DMS 273 treated with DMSO at 0.1 percent for 48 hours (cell line): ENCODE measurements at places on chromosomes 4 and X.
A peak's percentile ranks its signal among the peaks of the same experiment; 100 is the strongest.

- DNase-seq, result no peak
Measured at GRCh38 chr4:33071535-33071934, 2351.4 kb downstream of the PCDH7 start.

- DNase-seq, result no peak
Measured at GRCh38 chr4:55363691-55364351, 17.8 kb downstream of the SRD5A3 start.

DNA sequence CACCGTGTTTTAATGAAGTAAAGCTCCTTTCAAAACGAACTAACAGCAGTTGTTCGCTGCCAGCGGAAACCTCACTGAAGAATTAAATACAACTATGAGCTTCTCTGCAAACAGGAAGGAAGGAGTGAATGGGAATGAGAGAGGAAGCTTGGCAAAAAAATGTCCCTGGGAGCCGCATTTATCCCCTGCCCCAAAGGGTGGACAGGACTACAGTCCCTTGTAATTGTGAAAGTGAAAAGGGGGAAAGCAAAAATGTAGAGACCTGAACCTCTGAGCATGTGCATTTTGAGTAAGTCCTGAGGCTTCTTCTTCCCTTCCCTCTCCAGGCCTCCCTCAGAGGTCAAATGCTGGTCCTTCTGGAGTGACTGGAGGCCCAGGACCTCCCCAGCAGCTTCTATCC is 53.8 kb upstream of the BMP2K start:
- DNase-seq, result no peak

DNA sequence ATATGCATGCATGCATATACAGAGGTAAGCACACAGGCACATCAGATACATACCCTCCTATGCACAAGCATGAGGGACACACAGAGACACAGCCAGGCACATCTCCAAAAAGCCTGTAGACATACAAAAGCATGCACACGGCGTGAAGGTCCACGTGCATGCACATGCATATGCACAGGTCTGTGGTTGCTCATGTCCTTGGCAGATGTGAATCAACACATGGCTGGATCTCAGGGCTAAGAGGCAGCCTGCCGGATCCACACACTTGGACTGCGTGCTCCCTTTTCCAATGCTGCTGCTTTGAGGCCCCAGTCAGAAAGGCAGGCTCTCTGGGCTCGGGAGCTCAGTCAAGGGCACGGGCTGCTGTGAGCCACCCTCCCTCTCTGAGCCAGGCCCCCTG is 3.6 kb downstream of the STARD8 start:
- no peak for DNase-seq

DNA sequence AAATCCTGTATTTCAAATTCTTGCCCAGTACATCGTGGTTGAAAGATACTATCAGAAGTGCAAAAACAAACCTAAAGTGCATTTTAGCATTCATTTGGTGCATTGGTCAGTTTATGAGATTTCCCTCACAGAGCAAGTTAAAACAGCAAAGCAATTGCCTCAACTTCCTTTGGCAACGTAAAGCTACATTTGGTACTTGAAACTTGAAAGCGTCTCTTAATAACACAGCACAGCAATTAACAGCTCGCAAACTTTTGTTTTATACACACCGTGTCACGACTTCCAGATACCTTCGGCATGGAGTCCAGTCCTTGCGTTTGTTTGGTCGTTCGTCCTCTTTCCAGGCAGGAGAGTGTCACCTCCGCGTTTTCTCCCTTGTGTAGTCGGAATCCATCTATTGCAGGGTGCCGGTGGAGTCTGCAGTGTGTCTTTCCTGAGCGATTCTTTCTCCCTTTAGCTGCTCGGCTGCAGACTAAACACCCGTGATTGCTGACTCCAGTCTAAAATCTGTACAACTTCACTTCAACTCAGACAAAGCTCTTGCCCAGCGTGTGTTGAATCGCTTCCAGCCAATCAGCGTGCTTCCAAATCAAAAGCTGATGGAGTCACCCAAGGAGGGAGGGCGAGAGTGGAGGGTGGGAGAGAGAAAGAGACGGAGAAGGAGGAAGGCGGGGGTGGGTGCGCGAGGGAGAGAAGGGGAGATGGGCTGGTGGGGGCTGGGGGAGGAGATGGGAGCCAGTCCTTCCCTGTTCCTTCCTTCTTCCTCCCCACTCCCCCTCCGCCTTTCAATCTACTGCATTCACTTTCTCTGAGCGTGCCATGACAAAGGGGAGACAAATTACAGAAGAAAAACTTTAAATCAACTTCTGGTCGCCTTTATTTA is at the start of gene PCDH18:
Gene PCDH18, minus strand, starts transcription at position 509 of the 883 bp plus-strand sequence. Its CDS starts 406 bp downstream, at position 103.
- DNase-seq, result peak; percentile 53

- DNase-seq, result no peak
Measured at GRCh38 chr4:156419080-156419685, 465.5 kb upstream of the CTSO start.

GRCh38 chr4:177225605-177226004 is 84.1 kb upstream of the NEIL3 start:
- DNase-seq, result no peak

- no peak for DNase-seq
Measured at GRCh38 chr4:127624173-127624572, 8.6 kb upstream of the INTU start.

- no peak for DNase-seq
Measured at GRCh38 chr4:157741642-157742041, 431.2 kb downstream of the GASK1B start.

- no peak for DNase-seq
Measured at GRCh38 chr4:45062935-45063545, 336.7 kb upstream of the GNPDA2 start.

GRCh38 chrX:150567645-150568319 is 639 bp upstream of the MTM1 start:
- no peak for DNase-seq

GRCh38 chr4:82588771-82589270 is 27.0 kb upstream of the TMEM150C start:
- no peak for DNase-seq

- DNase-seq, result no peak
Measured at GRCh38 chr4:139736661-139737060, 71.0 kb downstream of the MGST2 start.

- DNase-seq, result no peak
Measured at GRCh38 chr4:4406455-4407298, 19.8 kb downstream of the NSG1 start.

GRCh38 chr4:178696515-178696914 is 1254.3 kb upstream of the AGA start:
- DNase-seq, result no peak

DNA sequence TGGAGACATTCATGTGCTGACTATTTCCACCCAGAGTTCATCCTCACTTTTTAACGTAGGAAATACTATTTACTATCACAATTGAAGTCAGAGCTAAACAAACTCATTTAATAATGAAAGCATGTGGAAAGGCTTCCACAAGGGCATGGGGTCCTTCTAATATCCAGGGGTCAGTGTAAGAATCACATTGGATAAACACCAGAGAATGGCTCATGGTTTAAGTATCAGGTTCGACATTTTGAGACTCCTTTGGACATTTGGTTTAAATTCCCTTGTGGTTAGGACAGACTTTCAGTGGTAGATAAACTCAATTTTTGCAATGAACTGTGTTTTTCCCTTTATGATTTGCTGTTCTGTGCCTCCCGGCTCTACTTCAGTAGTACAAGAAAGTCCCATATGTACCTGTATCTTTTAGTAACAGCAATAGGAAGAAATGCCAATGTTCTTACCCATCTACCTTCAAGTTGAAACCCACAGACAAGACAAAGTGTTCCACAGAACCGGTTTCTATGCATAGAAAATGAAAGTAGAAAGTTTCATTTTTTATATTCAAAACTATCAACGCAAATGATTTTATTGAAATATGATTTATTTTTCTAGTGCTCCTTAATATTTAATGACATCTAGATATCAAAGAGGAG is 589.0 kb upstream of the FAM241A start:
- no peak for DNase-seq

- DNase-seq, result peak; percentile 36
Measured at GRCh38 chrX:130170752-130171445, 863 bp upstream of the RAB33A start.

- DNase-seq, result no peak
Measured at GRCh38 chr4:34733185-34733941, 1511.0 kb downstream of the ARAP2 start.

DNA sequence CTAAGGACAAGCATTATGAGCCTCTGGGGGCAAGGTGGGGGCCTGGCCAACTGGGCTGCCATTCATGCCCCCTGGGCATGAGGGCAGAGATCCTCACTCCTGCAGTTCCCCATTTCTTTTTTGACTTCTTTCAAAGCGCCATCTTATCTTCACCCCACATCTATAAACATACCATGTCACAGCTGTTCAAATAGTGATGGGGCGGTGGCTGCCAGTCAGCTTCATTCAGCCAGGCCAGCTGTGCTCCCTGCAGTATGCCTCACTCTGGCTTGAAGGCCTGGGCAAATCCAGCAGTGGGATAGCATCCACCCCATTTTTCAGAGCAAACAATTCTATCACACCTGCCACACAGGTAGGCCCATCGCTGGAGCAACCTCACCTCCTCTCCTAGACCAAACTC is 85.5 kb downstream of the NHSL2 start:
- no peak for DNase-seq

- DNase-seq, result no peak
Measured at GRCh38 chr4:55087009-55087912, 38.1 kb downstream of the KDR start.

GRCh38 chrX:29834764-29835163 is 380.6 kb upstream of the MAGEB2 start:
- DNase-seq, result no peak

GRCh38 chr4:7703688-7704087 is 236.0 kb downstream of the AFAP1 start:
- DNase-seq, result no peak

DNA sequence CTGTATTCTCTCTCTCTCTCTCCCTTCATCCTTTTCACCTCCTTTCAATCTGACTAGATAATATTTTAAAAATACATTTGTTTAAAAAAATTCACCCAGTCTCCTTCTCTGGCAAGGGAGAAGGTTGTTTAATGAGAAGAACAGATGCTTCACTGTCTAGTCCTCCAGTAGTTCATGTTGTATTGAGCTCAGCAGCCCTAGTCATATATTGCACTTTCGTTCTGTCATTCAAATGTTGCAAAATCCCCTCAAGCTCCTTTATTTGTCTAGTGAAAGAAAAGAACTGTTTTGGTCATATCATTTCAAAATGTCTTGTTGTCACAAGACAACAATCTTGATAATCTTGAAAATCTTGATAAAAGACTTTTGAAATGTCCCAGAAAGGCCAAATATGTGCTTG is 248.0 kb downstream of the GALNTL6 start:
- DNase-seq, result no peak

DNA sequence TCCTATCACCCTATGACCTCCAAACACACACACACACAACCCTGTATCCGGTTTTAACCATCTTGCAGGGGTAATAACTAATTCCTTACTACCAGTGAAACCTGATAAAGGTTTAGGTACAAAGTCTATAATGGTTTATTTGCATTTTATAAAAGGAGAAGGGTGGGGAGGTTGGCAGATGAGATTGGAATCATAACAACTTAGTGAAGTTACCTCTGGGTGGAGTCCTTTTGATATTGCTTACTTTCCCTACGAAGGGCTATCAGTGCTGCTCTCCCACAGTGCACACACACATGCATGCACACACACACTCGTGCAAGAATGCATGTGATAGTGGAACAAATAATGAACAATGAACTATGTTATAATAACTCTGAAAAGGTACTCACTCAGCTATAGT is 56.1 kb downstream of the CCSER1 start:
- no peak for DNase-seq

DNA sequence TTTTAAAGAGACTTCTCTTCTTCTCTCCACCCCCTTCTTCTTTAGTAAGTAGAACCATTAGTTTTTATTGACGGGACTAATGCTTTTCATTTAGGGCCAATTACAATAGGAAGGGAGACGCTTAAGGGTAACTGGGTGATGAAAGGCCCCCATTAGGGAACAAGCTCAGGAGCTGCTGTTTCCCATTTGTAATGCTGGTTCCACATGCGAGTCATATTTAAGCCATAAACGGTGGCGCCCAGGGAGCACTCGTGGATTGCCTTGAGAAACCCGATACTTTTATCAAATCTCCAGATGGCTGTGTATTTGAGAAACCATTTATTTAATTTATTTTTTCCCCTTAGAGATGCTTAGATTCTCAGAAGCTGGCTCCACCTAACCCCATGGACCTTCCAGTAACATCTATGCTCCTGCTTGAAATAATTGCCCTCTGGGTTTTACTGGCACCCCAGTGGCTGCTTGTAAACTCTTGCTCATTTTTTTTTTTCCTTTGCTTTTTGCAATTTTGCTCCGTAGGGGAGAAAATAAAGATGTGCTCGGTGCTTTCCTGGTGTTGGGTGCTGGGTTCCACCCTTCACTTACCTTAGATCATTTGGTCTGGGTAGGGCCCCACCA is 124.2 kb upstream of the MSX1 start:
- peak; percentile 7 for DNase-seq

- no peak for DNase-seq
Measured at GRCh38 chr4:139266208-139266582, 13.8 kb downstream of the MGARP start.

DNA sequence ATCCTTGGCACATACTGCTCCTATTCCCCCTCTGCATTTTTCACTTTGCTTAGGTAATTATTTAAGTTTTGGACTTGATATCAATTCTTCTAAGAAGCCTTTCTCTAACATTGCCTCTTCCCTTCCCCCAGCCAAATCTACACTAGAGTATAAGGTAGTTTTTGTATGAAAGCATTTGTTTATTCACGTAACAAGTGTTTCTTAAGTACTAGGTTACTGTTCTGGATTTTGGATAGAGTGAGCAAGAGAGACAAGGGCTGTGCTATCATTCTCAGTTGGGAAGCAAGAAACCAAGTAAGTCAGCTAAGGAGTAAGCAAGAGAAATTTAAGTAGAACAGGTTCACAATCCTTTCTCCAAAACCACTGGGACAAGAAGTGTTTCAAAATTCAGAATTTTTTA is 55.9 kb upstream of the HHIP start:
- DNase-seq, result no peak

- DNase-seq, result peak; percentile 19
Measured at GRCh38 chrX:48945517-48946348, 11.7 kb downstream of the OTUD5 start.

DNA sequence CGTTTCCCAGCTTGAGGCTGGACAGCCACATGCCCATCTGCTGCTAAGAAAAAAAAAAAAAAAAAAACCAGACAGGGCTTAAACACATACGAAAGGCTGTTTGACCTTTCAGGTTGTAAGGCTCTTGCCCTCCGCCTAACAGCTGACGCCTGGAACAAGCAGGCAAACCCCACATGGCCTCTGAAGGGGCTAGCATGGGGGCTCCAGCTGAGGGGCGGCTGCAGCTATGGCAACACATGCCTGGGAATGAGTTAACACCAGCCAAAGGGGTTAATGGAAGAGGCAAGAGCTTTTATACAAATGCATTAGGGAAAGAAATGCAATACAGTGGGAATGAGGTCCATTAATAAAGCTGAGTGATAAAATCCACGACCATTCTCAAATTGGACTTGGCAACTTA is 183.6 kb downstream of the ENOX2 start:
- DNase-seq, result no peak

- DNase-seq, result no peak
Measured at GRCh38 chr4:42642845-42643615, 13.9 kb downstream of the ATP8A1 start.

GRCh38 chr4:139823746-139824145 is 158.1 kb downstream of the MGST2 start:
- no peak for DNase-seq
